ENCODE measurements at places on chromosomes 7 and 10.

- no peak for DNase-seq
Observed at GRCh38 chr7:79709574-79710409, 256.3 kb upstream of the MAGI2 start.

DNA sequence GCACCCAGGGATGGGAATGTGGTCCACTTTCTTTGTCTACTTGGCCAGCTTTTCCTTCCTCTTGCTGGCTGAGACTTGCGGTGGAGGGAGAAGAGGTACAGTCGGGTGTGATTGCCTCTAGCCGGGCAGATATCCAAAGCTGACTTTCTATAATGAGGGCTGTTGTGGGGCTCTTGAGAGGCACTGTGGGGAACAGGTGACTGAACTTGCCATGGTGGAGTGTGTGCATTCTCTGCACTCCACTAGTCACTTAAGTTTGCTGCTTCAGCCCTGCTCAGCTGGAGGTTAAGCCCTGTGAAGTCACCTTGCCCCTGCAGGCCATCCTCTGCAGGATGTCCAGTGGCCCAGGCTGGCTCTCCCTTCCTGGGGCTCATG lies 116.6 kb downstream of the AOAH start:
- no peak for DNase-seq

DNA sequence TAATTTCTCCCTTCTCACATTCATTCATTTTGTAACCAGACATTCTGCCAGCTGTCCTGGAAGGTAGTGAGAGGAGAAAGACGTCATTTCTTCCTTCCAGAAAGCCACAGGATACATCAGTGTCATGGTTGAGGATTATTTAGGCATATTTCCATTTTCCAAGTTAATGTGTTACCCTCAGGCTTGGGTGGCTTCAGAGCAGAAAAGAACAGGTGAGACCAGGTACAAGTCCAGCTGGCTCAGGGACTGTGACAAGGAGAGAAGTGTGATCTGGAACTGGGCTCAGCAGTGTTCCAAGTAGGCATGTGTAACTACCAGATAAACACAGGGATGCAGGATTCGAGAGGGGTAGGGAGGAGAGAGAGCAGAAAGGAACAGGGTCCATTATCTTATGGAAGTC lies 386.9 kb downstream of the GALNT17 start:
- DNase-seq, result no peak

- no peak for DNase-seq
Observed at GRCh38 chr10:83346266-83346910, 792.9 kb upstream of the GHITM start.

DNA sequence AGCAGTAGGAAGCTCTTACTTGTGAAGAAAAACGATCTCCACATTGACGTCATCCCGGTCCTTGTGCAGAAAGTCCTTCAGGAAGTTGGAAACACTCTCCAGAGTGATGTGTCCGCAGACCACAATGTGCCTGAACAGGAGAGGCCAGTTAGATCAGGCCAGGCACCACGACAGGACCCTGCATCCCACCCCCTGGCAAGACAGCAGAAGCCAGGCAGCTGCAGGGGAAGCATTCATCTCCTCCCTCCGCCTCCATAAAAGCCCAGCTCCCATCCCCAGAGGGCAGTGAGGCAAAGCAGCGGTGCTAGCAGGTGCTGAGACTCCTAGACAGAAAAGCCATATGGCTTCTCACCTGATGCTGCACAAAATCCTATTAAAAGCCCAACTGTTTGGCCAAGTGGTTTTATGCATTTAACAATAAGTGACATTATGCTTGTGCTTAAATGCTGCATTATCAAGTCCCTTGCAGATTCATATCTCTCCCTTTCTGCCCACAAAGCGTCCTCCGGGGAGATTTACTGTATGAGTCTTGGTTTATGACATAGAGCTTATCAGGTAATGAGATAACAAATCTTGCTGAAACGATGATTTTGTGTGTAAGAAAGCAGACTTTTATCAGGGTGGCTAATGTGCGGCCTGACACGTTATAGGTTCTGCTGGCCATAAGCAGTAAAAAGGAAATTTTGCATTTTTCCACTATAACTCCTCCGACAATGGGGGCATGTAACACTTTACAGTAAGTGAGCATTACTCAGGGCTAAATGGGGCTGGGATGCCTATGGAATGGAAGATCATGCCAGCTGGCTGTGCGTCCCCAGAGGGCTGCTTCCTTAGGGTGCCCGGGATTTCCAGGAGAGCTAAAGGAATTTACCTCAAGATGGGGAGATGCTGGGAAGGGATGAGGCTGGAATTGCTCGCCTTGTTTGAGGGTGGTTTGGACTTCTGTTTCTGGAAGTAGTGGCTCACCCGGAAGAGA lies 546.9 kb downstream of the KCNMA1 start:
- DNase-seq, result no peak

DNA sequence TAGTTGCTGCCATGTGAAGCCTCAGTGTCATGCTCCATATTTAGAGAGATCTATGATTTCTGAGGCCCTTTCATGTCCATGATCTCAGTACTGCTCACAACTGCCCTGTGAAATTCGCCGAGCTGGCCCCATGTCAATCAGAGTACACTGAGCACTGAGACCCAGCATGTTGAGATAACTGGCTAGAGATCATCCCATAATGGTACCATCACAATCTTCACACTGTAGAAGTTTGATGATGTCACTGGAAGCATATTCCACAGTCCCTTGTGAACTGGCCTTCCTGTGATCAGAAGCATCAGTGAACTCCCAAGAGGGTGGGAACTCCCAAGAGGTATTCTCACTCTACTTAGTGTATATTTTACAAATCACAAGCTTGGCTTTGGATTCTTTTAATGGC lies 116.0 kb downstream of the EGFR start:
- no peak for DNase-seq

DNA sequence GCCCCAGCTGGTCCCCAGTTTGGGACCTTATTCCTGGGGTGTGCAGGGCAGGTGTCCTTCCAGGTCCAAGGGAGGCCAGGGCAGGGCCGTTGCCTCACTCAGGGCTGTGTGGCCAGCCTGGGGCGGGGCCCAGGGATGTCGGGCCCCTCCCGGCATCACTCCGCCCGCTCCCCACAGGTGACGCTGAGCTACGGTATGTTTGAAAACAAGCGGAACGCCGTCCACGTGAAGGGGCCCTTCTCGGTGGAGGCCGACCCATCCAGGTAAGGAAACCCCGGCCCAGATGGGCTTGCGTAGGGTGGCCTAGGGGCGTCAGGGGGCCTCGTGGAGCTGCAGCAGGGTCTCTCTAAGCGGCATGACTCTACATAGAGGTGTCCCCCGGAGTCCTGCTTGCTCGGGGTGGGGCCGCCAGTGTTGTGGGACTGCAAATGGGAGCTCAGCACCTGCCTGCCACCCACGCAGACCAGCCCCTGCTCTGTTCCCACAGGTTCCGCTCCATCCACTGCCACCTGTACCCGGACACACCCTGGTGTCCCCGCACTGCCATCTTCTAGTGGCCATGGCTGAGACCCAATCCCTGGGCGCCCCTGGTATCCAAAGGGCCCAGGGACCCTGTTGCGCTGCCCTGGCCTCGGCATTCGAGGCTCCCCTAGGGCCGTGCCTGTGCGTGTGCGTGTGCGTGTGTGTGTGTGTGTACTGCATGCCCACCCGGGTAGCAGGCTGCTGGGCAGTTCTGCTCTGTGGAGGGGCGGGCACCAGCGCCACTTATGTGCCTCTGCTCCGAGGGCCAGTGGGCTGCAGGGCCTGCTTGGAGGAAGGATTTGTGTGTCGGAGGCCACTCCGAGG lies 7.3 kb downstream of the LFNG start:
- no peak for DNase-seq

DNA sequence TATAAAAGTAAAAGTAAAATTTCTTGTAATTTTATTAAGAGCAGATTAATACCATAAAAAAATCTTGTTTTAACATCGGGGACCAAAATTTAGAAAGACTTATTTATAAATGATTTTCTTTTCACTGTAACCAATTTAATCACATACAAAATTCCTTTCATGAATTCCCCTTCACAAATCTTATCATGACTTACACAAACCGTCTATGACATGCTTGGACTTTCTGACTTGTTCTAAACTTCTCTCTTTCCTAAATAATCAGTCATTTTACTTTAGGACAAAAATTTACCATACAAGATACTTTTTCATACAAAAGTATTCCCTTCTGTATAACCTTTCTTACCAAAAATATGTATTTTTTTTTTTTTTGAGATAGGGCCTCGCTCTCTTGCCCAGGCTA lies 9.3 kb downstream of the CROT start:
- DNase-seq, result no peak

- DNase-seq, result no peak
Observed at GRCh38 chr10:71631007-71631861, 88.3 kb downstream of the C10orf105 start.

DNA sequence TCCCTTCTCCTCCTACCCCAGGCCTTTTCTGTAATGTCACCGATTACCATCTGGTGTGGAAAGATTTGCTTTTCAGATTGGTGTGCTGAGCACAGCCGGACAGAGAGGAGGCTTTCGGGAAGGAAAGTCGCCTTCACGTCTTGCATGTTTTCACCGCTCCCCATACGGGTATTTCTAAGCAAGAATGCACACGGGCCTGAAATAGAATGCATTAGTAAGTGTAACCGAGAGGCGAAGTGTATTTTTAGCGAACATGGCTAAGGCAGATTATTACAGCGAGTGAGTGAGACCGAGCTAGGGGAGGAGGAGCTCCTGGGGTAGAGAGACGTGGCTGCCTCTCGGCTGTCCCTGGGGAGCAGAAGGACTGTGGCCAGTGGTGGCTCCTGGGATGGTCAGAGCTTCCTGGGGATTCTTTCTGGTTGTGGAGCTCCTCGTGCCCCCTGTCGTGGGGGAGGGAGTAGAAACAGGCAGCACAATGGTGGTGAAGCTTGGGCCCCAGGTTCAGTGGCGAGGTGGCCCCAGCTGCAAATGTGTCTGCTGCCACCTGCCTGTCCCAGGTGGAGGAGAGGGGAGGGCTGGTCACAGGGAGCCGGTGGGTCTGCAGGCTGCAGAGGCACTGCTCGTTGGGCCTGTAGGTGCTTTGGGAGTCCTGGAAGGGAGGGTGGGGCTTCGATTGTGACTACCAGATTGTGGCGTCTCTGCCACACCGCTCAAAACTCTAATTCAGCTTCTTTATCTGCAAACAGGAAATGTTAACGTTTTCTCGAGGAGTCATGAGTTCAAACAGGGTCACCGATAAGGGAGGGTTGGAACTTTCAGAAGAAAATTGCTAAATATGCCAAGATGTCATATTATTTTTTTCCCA lies 135.8 kb downstream of the CAMK1D start:
- DNase-seq, result no peak

Data from NCI-H748 treated with DMSO at 0.1 percent for 48 hours (cell line).